ENCODE measurements at places on chromosomes 7 and 10. TPM values are rescaled to one million over a fixed set of nuclear protein-coding genes. Genes with fewer than 3 reads are reported as not detected.

Gene PRSS37
- total RNA-seq = not detected

Gene DNAJC2
- total RNA-seq = 42.2 TPM

Gene PRF1
- total RNA-seq = not detected

Gene GIGYF1
- total RNA-seq = 55.1 TPM

Gene TET1
- total RNA-seq = 2.4 TPM

Gene HKDC1
- total RNA-seq = 173 TPM

Gene PITX3
- not detected for total RNA-seq

Gene PIP4K2A
- total RNA-seq = 16.1 TPM

Gene LMTK2
- 37.1 TPM for total RNA-seq

Gene FRAT1
- total RNA-seq = 2.4 TPM

Gene PRPS1L1
- not detected for total RNA-seq

Gene PVRIG
- total RNA-seq = 1.1 TPM

- H3K4me1 ChIP-seq = no peaks in the 10 kb centered on the region
- H3K36me3 ChIP-seq = no peaks in the 10 kb centered on the region
- no peak overlapping the region for H3K4me3 ChIP-seq
- H3K27me3 ChIP-seq = peaks cover 48% of the 10 kb centered on the region
- no peak for DNase-seq
Measured at GRCh38 chr7:43516581-43517342, 66.1 kb upstream of the STK17A start.

DNA sequence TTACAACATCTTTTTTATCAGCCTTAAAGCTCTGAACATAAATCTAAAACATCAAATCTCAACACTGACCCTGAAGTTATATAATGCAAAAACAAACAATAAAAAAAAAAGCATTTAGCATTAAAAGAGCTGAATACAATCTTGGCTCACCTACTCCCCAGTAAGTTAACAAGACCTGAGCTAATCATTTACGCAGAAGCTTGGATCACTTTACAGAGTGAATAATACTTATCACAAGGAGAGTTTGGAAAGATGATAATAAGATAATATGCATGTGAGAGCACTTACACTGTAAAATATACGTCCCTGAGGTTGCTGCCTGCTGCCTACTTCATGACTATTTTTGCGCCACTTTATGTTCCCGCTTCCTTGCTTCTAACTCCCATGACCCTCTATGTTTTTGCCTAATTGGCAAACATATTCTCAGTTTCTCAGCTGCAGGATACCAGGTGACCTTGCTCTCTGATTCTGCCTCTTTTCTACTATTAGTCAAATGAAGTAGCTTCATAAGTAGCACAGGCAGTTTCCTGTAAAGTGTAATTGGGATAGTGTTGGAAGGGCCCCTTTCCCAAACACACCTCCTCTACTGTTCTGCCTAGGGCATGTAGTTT, 333.6 kb downstream of the LRRTM3 start:
- no peak for DNase-seq
- no peak overlapping the region for H3K27ac ChIP-seq
- no peaks in the 10 kb centered on the region for H3K36me3 ChIP-seq
- no peak overlapping the region for H3K4me3 ChIP-seq

- H3K36me3 ChIP-seq = no peaks in the 10 kb centered on the region
- no peak overlapping the region for H3K27ac ChIP-seq
- peaks cover 3% of the 10 kb centered on the region for H3K27me3 ChIP-seq
- DNase-seq = no peak
Measured at GRCh38 chr10:43218951-43219837, 47.7 kb downstream of the RASGEF1A start.

GRCh38 chr10:116260599-116260998, 12.4 kb downstream of the GFRA1 start:
- H3K4me3 ChIP-seq = no peak overlapping the region
- H3K4me1 ChIP-seq = no peaks in the 10 kb centered on the region
- no peak for DNase-seq
- H3K36me3 ChIP-seq = no peaks in the 10 kb centered on the region
- H3K27me3 ChIP-seq = no peaks in the 10 kb centered on the region

DNA sequence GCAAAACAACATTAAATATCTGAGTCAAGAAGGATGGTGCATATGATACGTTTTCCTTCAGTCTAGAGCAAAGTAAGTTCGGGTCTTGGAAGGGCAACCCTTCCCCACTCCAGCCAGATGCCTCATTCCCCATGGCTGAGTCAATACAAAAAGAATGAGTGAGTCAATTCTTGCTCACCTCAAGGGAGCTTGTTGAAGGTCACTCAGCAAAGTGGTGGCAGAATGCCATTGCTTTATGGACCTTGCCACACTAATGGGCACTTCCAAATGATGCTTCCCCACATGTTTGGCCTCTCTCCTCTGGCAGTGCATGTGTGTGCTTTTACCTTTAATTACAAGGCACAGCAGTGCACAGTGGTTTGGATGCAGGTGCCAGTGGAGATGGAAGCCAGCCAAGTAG, 296.5 kb downstream of the SORCS3 start:
- H3K4me3 ChIP-seq = no peak overlapping the region
- no peaks in the 10 kb centered on the region for H3K36me3 ChIP-seq
- H3K27ac ChIP-seq = no peak overlapping the region
- no peaks in the 10 kb centered on the region for H3K4me1 ChIP-seq
- H3K27me3 ChIP-seq = no peaks in the 10 kb centered on the region

GRCh38 chr10:28160866-28161405, 141.9 kb downstream of the MPP7 start:
- no peaks in the 10 kb centered on the region for H3K4me1 ChIP-seq
- H3K27ac ChIP-seq = no peak overlapping the region
- no peaks in the 10 kb centered on the region for H3K36me3 ChIP-seq
- no peak overlapping the region for H3K4me3 ChIP-seq
- no peak for DNase-seq
- no peaks in the 10 kb centered on the region for H3K27me3 ChIP-seq

- DNase-seq = no peak
- H3K4me3 ChIP-seq = no peak overlapping the region
- no peaks in the 10 kb centered on the region for H3K27me3 ChIP-seq
- H3K4me1 ChIP-seq = no peaks in the 10 kb centered on the region
- no peaks in the 10 kb centered on the region for H3K36me3 ChIP-seq
Measured at GRCh38 chr10:52170776-52171175, 143.3 kb upstream of the DKK1 start.

DNA sequence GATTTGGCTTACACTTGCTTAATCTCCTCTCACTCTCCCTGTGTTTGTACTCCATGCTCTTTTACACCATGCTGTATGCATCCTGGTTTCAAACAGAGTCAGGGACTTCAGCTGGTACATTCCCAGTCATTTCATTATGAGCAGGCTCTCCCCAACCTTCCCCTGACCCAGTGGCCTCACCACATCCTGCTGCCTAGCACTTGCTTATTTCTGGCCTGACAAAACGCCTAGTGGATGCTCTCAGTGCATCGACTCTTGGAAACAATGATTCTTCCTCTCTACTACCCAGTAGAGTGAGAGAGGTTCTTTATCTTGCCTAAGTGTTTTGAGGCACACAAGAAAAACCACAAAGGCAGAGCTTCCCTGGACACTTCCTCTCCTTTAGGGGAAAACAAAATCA, 63.4 kb downstream of the CAV1 start:
- H3K4me3 ChIP-seq = no peak overlapping the region
- H3K36me3 ChIP-seq = no peaks in the 10 kb centered on the region
- H3K27ac ChIP-seq = no peak overlapping the region
- peak; percentile 14 for DNase-seq
- H3K4me1 ChIP-seq = peaks cover 14% of the 10 kb centered on the region

GRCh38 chr7:139682136-139683013, 95.4 kb downstream of the HIPK2 start:
- H3K27ac ChIP-seq = no peak overlapping the region
- 0 out of 2 replicates have a peak, but pooled peaks cover 3% of the 10 kb centered on the region for H3K4me1 ChIP-seq
- no peak overlapping the region for H3K4me3 ChIP-seq
- H3K36me3 ChIP-seq = no peaks in the 10 kb centered on the region
- no peaks in the 10 kb centered on the region for H3K27me3 ChIP-seq

DNA sequence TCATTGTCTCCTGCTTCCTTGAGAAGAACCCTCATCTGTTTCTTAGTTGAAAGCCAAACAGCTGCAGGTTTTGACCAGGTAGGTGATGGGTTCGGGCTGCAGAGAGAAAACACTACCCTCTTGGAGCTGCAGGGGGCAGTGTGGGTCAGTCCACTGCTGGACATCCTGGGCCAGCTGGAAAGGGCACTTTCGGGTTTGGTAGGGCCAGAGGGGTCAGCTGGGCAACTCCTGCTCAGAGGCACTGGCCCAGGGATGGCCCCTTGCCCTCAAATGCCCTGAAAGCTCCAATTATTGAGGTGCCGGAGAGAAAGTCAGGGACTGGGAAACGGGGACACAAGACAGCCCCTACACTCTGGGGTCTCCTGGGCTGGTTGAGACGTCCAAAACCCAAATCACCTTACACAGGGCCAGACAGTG, 90.7 kb downstream of the MKI67 start:
- DNase-seq = no peak
- no peak overlapping the region for H3K4me3 ChIP-seq
- no peaks in the 10 kb centered on the region for H3K36me3 ChIP-seq
- H3K27me3 ChIP-seq = no peaks in the 10 kb centered on the region
- no peak overlapping the region for H3K27ac ChIP-seq

DNA sequence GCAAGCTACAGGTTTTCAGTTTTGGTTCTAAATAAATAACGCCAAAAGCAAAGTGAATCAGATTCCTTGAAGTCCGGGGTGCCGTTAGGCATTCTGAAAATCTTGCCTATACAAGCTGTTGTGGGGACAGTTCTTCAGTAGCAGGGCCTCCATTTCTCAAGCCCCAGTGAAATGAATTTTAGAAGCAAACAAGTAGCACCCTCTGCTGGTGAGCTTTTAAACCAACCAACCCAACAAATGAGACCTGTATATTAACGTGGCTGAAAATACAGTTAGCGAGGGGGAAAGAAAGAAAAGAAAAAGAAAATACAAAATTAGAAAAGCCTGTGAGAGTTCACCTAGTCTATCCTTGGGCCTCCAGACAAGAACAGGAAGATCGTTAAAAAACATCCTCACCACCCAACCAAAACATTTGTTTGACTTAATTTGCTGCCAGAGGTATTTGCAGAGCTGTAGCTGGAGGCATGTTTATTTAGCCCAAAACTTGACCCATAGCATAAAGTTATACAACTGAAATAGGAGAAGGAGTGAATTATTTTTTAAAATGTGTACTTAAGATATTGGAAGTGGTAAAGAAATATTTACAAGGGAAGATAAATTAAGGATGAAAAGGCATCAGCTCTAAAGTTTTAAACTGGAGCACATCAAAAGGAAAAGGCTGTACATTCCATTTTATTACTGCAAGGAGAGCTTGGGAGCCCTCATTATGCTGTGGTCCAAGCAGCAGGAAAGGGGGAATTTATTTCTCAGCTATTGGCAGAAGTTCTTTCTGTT, 98.9 kb downstream of the DYNC1I1 start:
- DNase-seq = peak; percentile 9
- H3K4me3 ChIP-seq = no peak overlapping the region
- no peaks in the 10 kb centered on the region for H3K27me3 ChIP-seq
- no peak overlapping the region for H3K27ac ChIP-seq
- no peaks in the 10 kb centered on the region for H3K4me1 ChIP-seq

DNA sequence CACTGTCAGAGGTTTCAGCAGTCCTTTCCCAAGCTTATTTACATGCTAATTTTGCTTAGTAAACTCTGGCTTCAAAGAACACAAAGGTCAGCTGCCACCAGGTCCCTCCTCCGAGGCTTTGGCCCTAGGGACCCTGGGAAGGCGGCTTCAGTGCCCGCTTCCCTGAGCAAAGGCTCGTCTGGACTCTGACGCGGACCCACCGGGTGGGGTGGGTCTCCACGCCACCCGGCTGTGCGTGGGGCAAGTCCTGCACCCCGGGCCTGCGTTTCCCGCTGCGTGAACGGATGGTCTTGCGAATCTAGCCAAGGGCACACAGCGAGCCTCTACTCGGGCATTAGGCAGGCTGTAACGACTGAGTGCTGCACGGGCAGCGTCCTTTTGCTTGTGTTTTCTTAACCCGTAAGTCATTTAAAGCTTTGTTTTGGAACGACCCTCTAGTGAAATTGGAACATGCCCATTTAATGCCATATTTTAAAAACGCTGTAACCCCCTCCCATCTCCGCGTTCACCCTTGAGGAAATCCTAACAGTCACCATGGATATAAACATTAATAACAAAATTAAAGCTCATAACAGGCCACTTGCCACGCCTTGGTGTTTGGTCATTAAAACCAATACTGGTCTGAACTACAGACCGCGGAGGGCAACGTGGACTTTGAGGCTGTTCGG, 828 bp downstream of the BNIP3 start:
- no peaks in the 10 kb centered on the region for H3K4me1 ChIP-seq
- no peak for DNase-seq
- H3K27ac ChIP-seq = no peak overlapping the region

DNA sequence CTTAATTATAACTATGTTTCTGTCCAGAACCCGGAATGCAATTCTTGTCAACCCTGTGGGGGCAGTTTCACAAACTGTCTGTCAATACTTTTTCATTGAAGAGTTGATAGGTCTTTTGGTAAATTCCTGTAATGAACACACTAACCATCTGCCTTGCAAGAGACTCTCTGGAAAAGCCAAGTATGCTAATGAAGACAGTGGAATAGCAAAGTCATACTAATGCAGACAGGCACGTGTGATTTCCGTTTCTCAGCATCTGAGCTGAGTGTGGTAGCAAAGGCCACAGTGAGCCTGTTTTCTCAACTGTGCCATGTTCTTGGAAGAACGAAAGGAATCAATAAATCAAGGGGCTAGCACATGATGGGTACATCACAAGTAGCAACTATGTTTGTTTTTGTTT, 494.1 kb upstream of the NRP1 start:
- no peaks in the 10 kb centered on the region for H3K36me3 ChIP-seq
- no peaks in the 10 kb centered on the region for H3K4me1 ChIP-seq
- H3K4me3 ChIP-seq = no peak overlapping the region
- H3K27me3 ChIP-seq = no peaks in the 10 kb centered on the region
- H3K27ac ChIP-seq = no peak overlapping the region

DNA sequence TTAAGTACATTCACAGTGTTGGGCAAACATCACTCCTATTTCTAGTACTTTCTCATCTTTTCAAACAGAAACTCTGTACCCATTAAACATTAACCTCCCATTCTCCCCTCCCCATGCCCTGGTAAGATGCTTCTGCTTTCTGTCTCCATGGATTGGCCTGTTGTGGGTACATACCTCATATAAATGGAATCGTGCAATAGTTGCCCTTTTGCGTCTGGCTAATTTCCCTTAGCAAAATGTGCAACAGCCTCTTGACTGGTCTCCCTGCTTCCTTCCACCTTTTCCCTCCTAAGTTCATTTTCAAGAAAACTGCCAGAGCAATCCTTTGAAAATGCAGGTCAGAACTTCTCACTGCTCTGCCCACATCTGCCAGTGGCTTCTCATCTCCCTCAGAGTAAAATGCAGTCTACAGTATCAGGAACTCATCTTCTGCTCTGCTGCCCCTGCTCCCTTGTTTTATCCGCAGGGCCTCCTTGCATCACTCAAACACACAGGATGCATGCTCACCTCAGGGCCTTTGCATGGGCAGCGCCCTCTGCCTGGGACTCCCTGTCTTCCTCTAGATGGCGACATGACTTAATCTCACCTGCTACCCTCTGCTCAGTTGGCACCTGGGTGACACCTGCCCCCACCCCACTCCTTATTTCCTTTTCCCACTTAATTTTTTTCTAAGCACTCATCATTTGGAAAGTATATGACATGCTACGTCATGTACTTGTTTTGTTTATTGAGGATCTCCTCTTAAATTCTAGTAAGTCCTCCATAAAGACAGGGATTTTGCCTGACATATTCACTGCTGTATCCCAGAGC, 44.3 kb upstream of the ECHDC3 start:
- DNase-seq = no peak
- H3K27me3 ChIP-seq = no peaks in the 10 kb centered on the region
- H3K4me1 ChIP-seq = no peaks in the 10 kb centered on the region

GRCh38 chr10:17226891-17227303, 1.1 kb upstream of the VIM start:
- no peaks in the 10 kb centered on the region for H3K36me3 ChIP-seq
- no peak overlapping the region for H3K4me3 ChIP-seq
- H3K27me3 ChIP-seq = peaks cover 13% of the 10 kb centered on the region
- no peak for DNase-seq

- no peaks in the 10 kb centered on the region for H3K36me3 ChIP-seq
- H3K4me1 ChIP-seq = no peaks in the 10 kb centered on the region
- no peak overlapping the region for H3K4me3 ChIP-seq
- H3K27me3 ChIP-seq = no peaks in the 10 kb centered on the region
Measured at GRCh38 chr10:21043044-21043443, 145.9 kb upstream of the NEBL start.

All from PC-9 (cell line).